ENCODE measurements at places on chromosomes 12 and 14.
A peak's percentile ranks its signal among the peaks of the same experiment; 100 is the strongest.

DNA sequence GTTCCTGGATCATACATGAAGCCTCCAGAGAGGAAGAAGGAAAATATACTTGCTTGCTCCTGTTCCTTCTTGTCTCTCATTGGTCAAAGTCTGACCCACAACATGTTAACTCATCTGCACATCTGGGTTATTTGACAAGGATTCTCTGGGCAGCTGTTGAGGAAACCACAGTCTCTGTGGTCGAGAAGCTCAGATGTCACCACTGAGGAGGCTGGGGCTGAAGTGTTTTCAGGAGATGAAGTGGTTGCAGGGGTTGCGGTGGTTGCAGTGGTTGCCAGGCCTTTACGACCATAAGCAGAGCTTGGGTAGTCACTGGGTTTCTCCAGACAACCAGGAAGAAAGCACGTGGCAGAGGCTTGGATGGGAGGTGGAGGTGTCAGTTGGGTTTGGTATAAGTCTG is 265.0 kb upstream of the LRIG3 start:
- no peak for DNase-seq

DNA sequence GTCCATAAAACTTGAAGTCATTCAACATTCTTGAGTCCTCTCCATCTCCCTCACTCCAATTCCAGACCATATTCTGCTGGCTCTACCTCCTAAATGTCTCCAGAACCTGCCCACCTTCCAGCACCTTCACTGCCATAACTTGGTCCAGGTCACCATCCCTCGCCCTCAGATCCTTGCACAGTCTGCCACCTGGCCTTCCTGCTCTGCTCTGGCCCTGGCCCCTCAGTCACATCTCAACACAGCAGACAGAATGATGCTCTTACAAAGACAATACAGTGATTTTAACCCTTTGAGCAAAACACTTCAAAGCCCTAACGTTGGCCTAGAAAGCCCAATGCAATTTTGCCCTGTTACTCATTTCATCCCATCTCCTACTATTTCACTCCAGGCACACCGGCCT is 81.8 kb upstream of the PDZRN4 start:
- DNase-seq, result no peak

DNA sequence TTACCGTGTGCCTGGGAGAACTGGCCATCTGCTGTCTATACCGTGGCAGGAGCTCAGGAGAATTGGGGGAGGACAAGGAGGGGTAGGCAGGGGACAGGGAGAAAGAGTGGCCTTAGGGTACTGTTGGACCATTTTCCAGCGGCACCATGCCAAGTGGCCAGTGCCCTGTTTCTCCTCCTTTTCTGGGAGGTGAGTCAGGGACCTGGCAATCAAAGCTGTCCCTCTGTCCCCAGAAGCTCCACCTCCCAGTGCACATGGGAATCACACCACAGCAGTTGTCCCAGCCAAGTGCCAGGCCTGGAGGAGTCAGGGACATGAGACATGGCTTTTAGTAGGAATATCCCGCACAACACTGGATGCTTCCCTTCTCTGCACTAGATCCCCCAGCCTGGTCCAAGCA is 118.0 kb downstream of the GCH1 start:
- no peak for DNase-seq

GRCh38 chr12:75725521-75726111 is 214.2 kb upstream of the KRR1 start:
- peak; percentile 26 for DNase-seq

- peak; percentile 32 for DNase-seq
Observed at GRCh38 chr12:52687497-52688385, 7.5 kb upstream of the KRT1 start.

All from T-helper 2 cell (primary cell).